A673 (cell line): ENCODE measurements at places on chromosomes 7 and 10. TPM values are rescaled to one million over a fixed set of nuclear protein-coding genes. Genes with fewer than 3 reads are reported as not detected.
A peak's percentile ranks its signal among the peaks of the same experiment; 100 is the strongest.

- H3K36me3 ChIP-seq: peaks cover 49% of the 10 kb centered on the region
- no peak overlapping the region for H3K27ac ChIP-seq
- no peak overlapping the region for H3K4me3 ChIP-seq
- H3K4me1 ChIP-seq: no peaks in the 10 kb centered on the region
- no peaks in the 10 kb centered on the region for H3K27me3 ChIP-seq
Measured at GRCh38 chr10:110286841-110287240, 17.9 kb downstream of the SMNDC1 start.

GRCh38 chr10:61795551-61795950 lies 105.9 kb upstream of the ARID5B start:
- H3K36me3 ChIP-seq: no peaks in the 10 kb centered on the region
- no peak overlapping the region for H3K27ac ChIP-seq
- no peaks in the 10 kb centered on the region for H3K27me3 ChIP-seq
- H3K4me1 ChIP-seq: peaks cover 9% of the 10 kb centered on the region
- H3K4me3 ChIP-seq: no peak overlapping the region

DNA sequence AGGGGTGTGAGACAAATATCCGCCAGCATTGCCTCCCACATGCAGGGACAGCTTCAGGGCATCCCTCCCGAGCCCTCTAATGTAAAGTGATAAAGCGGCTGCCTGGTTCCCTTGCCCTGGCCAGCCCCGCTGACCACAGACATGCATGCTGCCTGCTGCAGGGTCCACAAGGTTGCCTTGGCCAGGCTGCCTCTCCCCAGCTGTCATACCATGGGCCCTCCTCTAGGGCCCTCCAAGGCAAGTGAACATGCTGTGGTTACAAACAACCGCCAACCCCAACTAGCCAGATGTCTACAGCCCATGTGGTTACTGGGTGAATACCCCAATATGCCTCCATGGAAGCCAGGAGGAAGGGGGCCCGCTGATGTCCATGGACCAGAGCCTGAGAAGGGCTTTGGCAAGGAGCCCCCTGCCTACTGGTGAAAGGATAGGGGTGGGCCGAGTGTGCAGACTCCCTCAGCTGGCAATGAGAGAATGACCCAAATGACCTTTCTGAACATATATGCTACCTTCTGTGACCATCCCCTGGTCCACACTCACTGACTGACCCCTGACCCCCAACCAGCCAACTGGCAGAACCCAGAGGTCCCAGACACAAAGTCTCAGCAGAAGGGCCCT lies 37.4 kb downstream of the GRID1 start:
- H3K36me3 ChIP-seq: no peaks in the 10 kb centered on the region
- peaks cover 39% of the 10 kb centered on the region for H3K27me3 ChIP-seq
- H3K27ac ChIP-seq: no peak overlapping the region
- H3K4me1 ChIP-seq: no peaks in the 10 kb centered on the region

GRCh38 chr7:73454424-73454823 lies 20.8 kb downstream of the FZD9 start:
- H3K4me3 ChIP-seq: no peak overlapping the region
- no peak overlapping the region for H3K27ac ChIP-seq
- no peaks in the 10 kb centered on the region for H3K4me1 ChIP-seq
- DNase-seq: no peak
- no peaks in the 10 kb centered on the region for H3K27me3 ChIP-seq

HTR5A gene
- not detected in 2 replicates for total RNA-seq

- no peak for DNase-seq
- peak overlapping the region; percentile 98 for H3K27ac ChIP-seq
- H3K36me3 ChIP-seq: peaks cover 17% of the 10 kb centered on the region
- H3K27me3 ChIP-seq: no peaks in the 10 kb centered on the region
Measured at GRCh38 chr10:12195281-12195602, 449 bp downstream of the NUDT5 start.

GRCh38 chr10:28822719-28823464 lies 145.6 kb downstream of the BAMBI start:
- no peaks in the 10 kb centered on the region for H3K36me3 ChIP-seq
- no peak for DNase-seq
- H3K4me1 ChIP-seq: peaks cover 10% of the 10 kb centered on the region
- H3K27me3 ChIP-seq: no peaks in the 10 kb centered on the region
- H3K4me3 ChIP-seq: no peak overlapping the region

DNA sequence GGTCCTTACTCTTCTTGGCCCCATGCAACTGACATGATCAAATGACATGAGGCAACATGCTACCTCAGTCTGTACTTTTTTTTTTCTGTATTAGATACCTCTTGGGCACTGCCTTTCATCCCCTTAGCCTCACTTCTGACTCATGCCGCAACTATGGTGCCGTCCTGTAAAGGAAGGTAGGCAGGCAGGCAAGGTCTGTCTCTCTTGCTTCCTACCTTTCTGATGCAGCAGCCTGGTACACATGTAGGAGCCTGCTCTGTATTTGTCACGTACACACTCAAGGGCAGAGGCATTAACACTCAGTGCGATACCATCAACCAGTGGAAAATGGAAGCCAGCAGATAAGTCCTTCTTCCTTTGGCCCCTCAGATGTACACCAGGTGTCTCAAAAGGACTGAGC lies 146.7 kb downstream of the ATE1 start:
- no peaks in the 10 kb centered on the region for H3K27me3 ChIP-seq
- no peak for DNase-seq
- no peak overlapping the region for H3K27ac ChIP-seq
- H3K4me1 ChIP-seq: no peaks in the 10 kb centered on the region
- no peaks in the 10 kb centered on the region for H3K36me3 ChIP-seq
- H3K4me3 ChIP-seq: no peak overlapping the region

- no peaks in the 10 kb centered on the region for H3K27me3 ChIP-seq
- H3K4me3 ChIP-seq: no peak overlapping the region
Measured at GRCh38 chr7:105829681-105830322, 46.6 kb downstream of the ATXN7L1 start.

DNA sequence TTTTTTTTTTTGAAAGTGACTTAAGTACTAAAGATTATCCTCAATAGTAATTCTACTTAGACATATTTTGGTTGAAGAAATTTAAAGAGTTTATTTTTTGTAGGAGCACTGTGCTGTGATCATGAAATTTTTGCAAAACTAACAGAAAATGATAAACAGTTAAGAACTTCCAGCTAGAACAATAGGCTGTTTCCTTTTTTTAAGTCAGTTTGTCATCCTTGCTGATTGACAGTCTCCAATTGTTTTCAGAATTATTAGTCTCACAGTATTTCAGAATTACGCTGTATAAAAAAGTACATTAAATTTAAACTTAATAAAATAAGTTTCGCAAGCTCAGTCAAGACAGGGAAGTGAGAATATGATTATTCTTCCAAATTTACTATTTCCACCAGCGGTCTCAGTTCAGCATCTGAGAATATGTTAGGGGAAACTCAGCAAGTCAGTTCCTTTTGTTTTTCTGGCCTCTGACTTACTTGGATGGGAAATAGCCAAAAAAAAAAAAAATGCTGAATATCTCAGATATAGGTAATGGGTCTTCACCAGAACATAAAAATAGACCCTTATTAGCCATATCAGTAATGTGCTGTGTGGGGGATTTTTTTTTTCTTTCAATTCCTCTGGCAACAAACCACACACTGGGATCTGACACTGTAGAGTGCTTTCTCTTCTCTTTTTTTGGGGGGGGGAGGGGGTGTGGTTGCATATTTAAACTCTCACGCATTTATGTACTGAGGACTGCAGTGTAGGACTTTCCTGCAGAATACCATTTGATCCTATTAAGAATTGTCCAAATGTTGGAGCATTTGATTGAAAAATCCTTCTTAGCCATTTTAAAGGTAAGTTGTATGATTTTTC lies at the start of gene CD36:
TSS of gene CD36 (plus strand) at position 732 of the 855 bp plus-strand sequence. CDS start 8,099 bp downstream, outside the sequence.
- no peaks in the 10 kb centered on the region for H3K36me3 ChIP-seq
- no peak for DNase-seq
- no peak within 1 kb of the TSS for H3K4me3 ChIP-seq
- H3K27ac ChIP-seq: no peak within 1 kb of the TSS
- peaks cover 31% of the 10 kb centered on the region for H3K4me1 ChIP-seq

CDHR1 gene
- total RNA-seq: 0.20 TPM in 1 of 2 replicates, not detected in the other

DNA sequence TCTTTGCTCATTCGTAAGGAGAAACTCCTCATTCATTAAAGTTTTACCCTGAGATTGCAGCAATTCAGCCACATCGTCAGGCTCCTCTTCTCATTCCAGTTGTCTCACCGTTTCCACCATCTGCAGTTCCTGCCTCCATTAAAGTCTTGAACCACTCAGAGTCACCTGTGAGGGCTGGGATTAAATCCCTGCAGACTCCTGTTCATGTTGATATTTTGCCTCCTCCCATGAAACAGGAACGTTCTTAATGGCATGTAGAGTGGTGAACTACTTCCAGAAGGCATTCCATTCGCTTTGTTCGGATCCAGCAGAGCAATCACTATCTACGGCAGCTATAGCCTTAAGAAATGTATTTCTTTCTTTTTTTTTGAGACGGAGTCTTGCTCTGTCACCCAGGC lies 96.5 kb upstream of the FAM20C start:
- DNase-seq: no peak
- H3K36me3 ChIP-seq: no peaks in the 10 kb centered on the region
- H3K4me1 ChIP-seq: peaks cover 16% of the 10 kb centered on the region
- H3K27ac ChIP-seq: no peak overlapping the region
- H3K4me3 ChIP-seq: no peak overlapping the region

PILRA gene
- 1.5 and 2.0 TPM in 2 replicates for total RNA-seq

GRCh38 chr7:65809982-65810288 lies 62.9 kb upstream of the VKORC1L1 start:
- no peak for DNase-seq
- no peaks in the 10 kb centered on the region for H3K36me3 ChIP-seq
- no peak overlapping the region for H3K4me3 ChIP-seq
- no peaks in the 10 kb centered on the region for H3K27me3 ChIP-seq
- no peak overlapping the region for H3K27ac ChIP-seq

SPDYE6 gene
- total RNA-seq: not detected in 2 replicates

TRIM73 gene
- total RNA-seq: 0.39 and 0.55 TPM in 2 replicates

GRCh38 chr7:112081778-112082177 lies 124.4 kb downstream of the DOCK4 start:
- no peaks in the 10 kb centered on the region for H3K27me3 ChIP-seq
- H3K27ac ChIP-seq: peak overlapping the region; percentile 79
- no peaks in the 10 kb centered on the region for H3K36me3 ChIP-seq
- H3K4me1 ChIP-seq: peaks cover 57% of the 10 kb centered on the region
- DNase-seq: peak; percentile 56

TRIM50 gene
- not detected in 2 replicates for total RNA-seq

DNA sequence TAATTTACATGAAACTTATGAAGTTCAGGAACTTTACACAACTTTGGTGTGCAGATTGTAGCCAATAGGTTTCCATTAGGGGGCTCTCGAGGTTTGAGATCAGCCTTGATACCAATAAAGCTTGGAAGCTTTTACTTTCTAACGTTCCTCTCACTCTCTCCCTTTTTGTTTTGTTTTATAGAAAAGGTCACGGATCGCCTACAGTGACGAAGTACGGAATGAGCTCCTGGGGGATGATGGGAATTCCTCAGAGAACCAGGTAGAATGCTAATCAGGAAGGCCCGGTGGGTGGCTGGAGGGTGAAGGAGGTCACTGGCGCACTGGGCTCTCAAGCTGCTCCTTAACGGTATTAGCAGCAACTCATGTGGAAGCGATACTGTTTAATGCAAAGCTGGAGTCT lies 79.9 kb downstream of the VTI1A start:
- H3K4me3 ChIP-seq: no peak overlapping the region
- no peak for DNase-seq
- H3K27me3 ChIP-seq: no peaks in the 10 kb centered on the region

DDC gene
- total RNA-seq: not detected in 2 replicates

DNA sequence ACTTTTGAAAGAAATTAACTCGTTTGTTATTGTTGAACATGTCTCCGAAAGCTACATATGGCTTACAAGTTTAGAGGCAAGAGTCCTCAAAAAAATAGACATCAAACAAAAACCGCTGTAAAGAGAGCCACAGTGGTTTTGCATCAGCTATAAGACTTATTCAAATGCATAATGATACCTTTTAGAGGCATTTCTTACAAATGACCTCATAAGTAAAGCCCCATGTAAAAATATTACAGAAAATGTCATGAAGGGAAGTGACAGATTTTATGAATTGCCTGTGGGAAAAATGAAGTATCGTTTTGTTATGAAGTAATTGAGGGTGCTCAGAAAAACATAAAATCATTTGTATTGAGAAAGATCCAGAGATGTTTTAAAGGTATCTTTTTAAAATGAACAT lies 598.0 kb downstream of the NXPH1 start:
- H3K4me1 ChIP-seq: no peaks in the 10 kb centered on the region
- no peak for DNase-seq
- peaks cover 43% of the 10 kb centered on the region for H3K27me3 ChIP-seq

LLCFC1 gene
- total RNA-seq: not detected in 2 replicates

PTF1A gene
- total RNA-seq: not detected in 2 replicates

MSS51 gene
- total RNA-seq: 4.0 and 4.3 TPM in 2 replicates

DNA sequence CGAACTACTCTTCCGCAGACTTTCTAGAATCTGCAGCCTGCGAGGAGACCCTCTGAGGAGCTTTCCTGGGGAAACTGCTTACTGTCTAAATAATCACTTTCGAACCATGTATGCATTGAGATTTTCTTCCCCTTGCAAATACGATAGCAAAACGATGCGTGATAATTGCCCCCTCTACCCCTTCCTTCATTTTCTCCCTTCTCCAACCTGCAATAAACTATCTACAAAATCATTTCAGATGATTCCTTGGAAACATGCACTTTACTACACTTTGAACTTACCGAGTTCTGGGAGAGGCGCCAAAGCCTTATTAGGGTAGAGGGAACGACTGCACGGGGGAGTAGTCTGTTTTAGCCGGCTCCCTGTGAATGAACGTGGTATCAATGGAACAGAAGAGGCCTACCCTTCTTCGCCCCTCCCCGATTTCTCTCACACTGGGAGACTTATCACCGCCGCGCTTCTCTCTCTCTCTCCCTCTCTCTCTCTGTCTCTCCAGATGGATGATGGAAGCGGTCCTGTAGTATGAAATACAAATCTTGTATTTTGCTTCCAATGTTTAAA lies at the start of gene FGFBP3:
TSS of gene FGFBP3 (minus strand) at position 370 of the 561 bp plus-strand sequence. CDS start 517 bp downstream, outside the sequence.
- H3K4me1 ChIP-seq: peaks cover 15% of the 10 kb centered on the region
- no peaks in the 10 kb centered on the region for H3K27me3 ChIP-seq
- peak; percentile 94 for DNase-seq
- H3K27ac ChIP-seq: peak within 1 kb of the TSS; percentile 66
- H3K4me3 ChIP-seq: peak within 1 kb of the TSS; percentile 82

- no peak for DNase-seq
- H3K27ac ChIP-seq: no peak overlapping the region
- H3K27me3 ChIP-seq: no peaks in the 10 kb centered on the region
- H3K4me3 ChIP-seq: no peak overlapping the region
- H3K36me3 ChIP-seq: no peaks in the 10 kb centered on the region
- no peaks in the 10 kb centered on the region for H3K4me1 ChIP-seq
Measured at GRCh38 chr10:9243941-9244411, 1189.5 kb downstream of the GATA3 start.

DNA sequence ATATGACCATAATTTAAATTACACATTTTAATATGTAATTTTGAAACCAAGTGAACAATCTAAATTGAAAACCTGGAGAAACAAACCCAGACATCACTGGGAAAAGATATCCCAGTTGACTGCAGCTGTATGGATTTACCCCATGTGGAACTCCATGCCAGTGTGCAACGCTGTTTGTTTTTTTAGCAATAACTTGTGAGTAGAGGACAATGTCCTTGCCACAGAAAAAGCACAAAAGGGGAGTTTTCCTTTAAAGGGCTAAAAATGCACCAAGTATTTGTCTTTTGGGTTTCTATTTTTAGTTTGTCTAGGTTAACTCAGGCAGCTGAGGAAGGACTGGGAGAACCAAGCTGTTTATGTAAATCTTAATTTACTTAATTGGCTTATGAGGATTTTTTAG lies 15.1 kb upstream of the COL17A1 start:
- H3K4me1 ChIP-seq: no peaks in the 10 kb centered on the region
- no peak for DNase-seq
- no peaks in the 10 kb centered on the region for H3K36me3 ChIP-seq
- H3K27ac ChIP-seq: no peak overlapping the region
